ENCODE measurements at places on chromosomes 7 and 10.
A peak's percentile ranks its signal among the peaks of the same experiment; 100 is the strongest.

GRCh38 chr10:5987747-5988146 is 10.4 kb upstream of the IL15RA start:
- DNase-seq, result no peak

- no peak for DNase-seq
These were observed 76.1 kb upstream of the CPXM2 start for GRCh38 chr10:123967626-123968243.

- DNase-seq, result no peak
These were observed at the start of gene AGR3 for GRCh38 chr7:16881844-16882243. Gene AGR3 (minus strand): TSS chr7:16881983. CDS start chr7:16878618, 3,365 bp downstream.

DNA sequence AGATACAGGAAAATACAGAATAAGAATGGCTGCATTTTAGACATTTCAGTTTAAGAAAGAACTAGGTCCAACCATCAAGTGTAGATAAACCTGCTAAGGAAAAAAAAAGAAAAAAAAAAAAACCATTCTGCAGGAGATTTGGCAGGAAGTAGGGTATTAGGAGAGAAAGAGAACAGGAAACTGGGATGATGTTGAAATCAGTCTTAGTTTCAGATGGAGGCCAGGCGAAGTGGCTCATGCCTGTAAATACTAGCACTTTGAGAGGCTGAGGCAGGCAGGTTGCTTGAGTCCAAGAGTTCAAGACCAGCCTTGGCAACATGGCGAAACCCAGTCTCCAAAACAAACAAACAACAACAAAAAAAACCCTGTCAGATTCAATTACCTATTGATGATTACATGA is 120.2 kb downstream of the RAB11FIP2 start:
- DNase-seq, result no peak

- no peak for DNase-seq
These were observed 12.7 kb downstream of the CHST12 start for GRCh38 chr7:2416063-2416462.

DNA sequence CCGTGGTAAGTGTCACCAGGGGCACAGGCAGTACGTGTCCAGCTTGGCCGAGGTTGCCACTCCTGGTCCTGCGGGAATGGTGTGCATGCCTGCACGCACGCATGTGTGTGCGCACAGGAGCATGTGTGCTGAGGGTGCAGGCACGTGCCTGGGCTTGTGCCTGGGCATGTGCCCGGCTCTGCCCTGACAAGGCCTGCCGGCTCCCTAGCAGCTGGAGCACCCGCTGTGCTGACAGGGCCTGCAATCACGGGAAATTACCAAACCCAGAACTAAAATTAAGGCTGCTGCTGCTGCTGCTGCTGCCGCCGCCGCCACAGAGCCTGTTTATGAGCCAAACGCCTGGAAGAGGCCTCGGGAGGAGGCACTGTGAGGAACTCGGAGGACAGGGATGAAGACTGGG is 28.7 kb downstream of the GHRHR start:
- DNase-seq, result no peak

GRCh38 chr7:26397332-26397731 is 105.7 kb downstream of the SNX10 start:
- DNase-seq, result no peak

- DNase-seq, result no peak
These were observed 14.4 kb downstream of the RNF216 start for GRCh38 chr7:5767066-5767465.

- no peak for DNase-seq
These were observed 308.7 kb downstream of the DNAJB6 start for GRCh38 chr7:157645539-157645938.

- no peak for DNase-seq
These were observed 29.7 kb downstream of the HTRA1 start for GRCh38 chr10:122490786-122491680.

GRCh38 chr10:24318517-24318916 is 109.6 kb downstream of the KIAA1217 start:
- no peak for DNase-seq

DNA sequence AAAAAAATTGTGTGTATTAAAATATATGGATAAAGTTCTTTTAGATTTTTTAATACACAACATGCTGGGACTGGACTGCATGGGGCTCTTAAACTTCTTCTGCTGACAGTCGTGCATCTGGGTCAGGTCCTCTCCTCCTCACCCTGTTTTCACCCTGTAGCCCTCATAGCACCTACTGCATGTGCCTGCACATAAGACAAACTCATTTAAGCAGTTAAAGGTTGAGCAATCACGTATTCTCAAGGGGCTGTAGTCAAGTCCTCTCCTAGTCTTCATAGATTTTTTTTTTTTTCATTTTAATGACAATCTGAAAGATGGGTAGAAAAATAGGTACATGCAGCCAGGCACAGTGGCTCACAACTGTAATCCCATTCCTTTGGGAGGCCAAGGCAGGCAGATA is 23.6 kb upstream of the PDCD4 start:
- DNase-seq, result no peak

DNA sequence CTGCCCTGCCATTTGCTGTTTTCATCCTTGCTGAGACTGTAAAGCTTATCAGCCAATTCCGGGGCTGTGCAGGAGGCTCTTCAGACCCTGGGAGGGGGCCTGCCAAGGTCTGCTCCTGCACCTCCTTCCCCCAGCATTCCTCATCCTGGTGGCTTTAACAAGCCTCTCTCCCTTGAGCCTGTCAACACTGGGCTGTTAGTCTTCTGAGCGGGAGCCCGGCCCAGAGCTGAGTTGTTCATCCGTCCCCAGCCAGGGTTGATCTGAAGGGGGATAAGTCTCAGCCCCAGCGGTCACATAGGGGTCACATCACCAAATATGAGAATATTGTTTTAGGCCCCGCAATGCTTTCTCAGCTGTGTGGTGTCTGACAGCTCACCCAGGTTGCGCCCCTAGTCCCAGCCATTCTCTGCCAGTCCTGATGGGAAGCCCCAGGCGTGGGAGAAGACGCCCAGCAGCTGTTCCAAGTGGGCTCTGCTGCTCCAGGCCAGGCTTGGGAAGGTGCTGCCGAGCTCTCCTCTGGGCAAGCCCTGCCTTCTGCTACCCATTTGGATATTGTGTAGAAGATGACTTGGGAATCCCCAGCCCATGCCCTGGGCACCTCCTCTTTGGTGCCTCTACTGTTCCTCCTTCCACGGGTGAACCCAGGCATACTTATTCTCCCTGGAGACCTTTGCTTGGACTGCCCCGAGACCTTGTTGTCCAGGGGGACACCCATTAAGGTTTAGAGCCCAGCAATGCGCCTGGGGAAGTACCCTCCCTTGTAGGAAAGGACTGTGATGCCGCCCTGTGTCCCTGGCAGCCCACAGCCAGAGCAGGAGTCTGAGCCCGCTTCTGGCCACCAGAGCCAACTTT is 23.5 kb upstream of the TRIM8 start:
- DNase-seq, result no peak

DNA sequence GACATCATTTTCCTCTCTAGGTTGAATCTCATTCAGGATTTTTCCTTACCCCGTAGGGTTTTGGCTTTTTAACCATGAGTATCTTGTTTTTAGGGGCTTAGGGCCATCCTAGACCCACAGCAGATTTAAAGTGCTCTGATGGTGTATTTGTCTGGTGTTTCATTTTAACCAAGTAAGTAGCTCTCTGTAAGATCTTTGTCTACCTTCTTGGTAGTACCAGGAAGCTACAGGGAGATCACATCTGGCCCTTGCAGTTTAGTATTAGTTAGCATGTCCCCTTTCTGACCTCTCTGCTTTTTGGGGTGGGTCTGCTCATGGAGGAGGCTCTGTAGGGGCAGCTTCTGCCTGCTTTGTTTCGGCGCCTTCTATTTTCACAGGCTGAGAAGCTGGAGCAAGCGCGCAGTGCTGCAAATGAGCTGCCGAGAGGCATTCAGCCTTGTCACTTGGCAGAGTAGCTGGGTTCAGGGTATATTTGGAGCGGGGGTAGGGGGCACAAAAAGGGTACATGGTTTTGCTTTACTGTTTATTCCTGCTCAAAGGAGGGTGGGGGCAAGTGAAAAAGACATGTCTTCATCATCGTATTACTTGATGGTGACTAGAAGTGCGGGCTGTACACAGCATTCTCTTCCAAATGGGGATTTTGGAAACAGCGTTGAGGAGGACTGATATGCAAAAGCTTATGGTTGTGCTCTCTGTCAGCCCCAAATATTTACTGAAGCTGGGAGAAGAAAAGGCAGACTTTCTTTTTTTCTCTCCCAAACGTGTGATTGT is 146.3 kb downstream of the CELF2 start:
- DNase-seq, result no peak

- DNase-seq, result no peak
These were observed 180.9 kb downstream of the SEMA3A start for GRCh38 chr7:84013616-84014240.

DNA sequence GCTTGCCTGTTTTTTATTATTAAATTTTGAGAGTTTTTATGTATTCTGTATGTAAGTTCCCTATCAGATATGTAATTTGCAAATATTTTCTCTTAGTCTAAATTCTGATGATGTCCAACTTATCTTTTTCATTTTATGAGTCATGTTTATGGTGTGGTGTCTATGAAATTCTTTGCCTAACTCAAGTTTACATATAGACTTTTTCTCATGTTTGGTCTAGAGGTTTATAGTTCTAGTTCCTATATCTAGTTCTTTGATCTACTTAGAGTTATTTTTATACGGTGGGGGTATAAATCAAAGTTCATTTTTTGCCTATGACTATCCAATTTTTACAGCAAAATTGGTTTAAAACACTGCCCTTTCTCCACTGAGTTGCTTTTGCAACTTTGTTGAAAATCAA is 26.3 kb upstream of the CCDC7 start:
- DNase-seq, result no peak

GRCh38 chr7:137846827-137847567 is at the start of gene DGKI:
Gene DGKI (minus strand): TSS chr7:137846974.
- DNase-seq, result no peak

DNA sequence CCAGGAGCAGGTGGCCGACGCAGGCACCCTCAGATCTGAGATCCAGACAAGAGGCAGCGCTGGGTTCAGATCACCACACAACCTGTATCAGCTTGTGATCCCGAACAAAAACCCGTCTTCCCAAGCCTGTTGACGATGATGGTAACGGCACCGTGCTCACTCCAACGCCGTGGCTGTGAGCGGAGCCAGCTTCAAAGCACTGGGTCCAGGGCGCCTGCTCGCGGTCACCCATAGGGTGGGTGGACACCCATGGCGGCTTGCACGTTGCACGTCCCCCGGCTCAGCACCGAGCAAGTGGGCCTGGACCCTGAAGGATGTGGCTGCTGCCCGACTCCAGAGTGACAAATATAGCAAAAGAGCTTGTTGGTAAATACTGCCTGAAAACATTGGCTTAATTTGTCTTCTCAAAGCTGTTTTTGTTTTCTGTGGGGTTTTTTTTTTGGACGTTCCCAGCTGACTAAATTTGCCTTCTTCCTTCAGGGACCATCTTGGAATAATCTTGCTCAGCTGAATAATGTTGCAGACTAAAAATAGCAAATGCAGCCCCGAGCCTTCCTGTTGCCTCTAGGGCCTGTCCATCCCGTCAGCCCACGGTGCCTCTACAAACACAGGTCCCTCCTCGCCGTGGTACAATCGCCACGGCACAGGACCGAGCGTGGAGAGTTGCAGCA is 41.0 kb downstream of the FOXK1 start:
- DNase-seq, result no peak

- DNase-seq, result no peak
These were observed 378.9 kb upstream of the AUTS2 start for GRCh38 chr7:69219381-69219780.

DNA sequence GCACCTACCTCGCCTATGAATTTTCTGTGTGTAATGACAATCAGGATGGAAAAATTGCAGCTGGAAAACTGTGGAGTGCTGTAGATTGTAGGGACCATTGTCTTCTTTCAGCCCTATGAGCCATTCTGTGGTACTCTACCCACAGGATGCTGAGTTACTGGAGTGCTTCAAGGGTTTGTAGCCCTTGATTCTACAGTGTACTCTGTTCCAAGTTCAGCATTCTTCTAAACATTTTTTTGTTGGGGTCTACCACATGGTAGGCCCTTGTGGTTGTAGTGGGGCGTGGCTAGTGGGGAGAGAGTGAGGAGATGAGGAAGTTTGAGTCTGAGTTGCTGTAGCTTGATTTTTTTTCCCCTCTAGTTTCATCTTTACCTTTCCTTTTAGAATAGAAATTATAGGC is 33.5 kb downstream of the REEP3 start:
- DNase-seq, result peak; percentile 11

GRCh38 chr7:40747856-40748255 is 613.1 kb downstream of the SUGCT start:
- DNase-seq, result no peak

GRCh38 chr10:22043327-22043633 is 39.8 kb upstream of the DNAJC1 start:
- no peak for DNase-seq

- no peak for DNase-seq
These were observed 94.2 kb downstream of the ANKIB1 start for GRCh38 chr7:92340016-92340415.

GRCh38 chr10:110783509-110784107 is 88.1 kb upstream of the PDCD4 start:
- no peak for DNase-seq

Data from stimulated activated CD8-positive, alpha-beta memory T cell treated with anti-CD3 and anti-CD28 coated beads, Interleukin-4, amount 100 ng/mL, for 1 hour (primary cell).